MM.1S (cell line): ENCODE measurements at places on chromosomes 3 and 15.

GRCh38 chr3:55198554-55198953, 270.7 kb upstream of the LRTM1 start:
- no peak overlapping the region for H3K27ac ChIP-seq
- H3K27me3 ChIP-seq, result no peaks in the 10 kb centered on the region
- H3K36me3 ChIP-seq, result no peaks in the 10 kb centered on the region

GRCh38 chr3:10609134-10609533, 103.7 kb upstream of the ATP2B2 start:
- DNase-seq, result no peak
- no peaks in the 10 kb centered on the region for H3K36me3 ChIP-seq
- H3K27me3 ChIP-seq, result peaks cover 57% of the 10 kb centered on the region
- H3K4me1 ChIP-seq, result no peaks in the 10 kb centered on the region

- peaks cover 17% of the 10 kb centered on the region for H3K4me1 ChIP-seq
- H3K27me3 ChIP-seq, result no peaks in the 10 kb centered on the region
- no peak for DNase-seq
- no peak overlapping the region for H3K4me3 ChIP-seq
- H3K27ac ChIP-seq, result no peak overlapping the region
Observed at GRCh38 chr3:136730595-136731273, 21.4 kb downstream of the STAG1 start.

GRCh38 chr3:138461246-138461645, 26.8 kb downstream of the ESYT3 start:
- H3K27me3 ChIP-seq, result no peaks in the 10 kb centered on the region
- no peaks in the 10 kb centered on the region for H3K36me3 ChIP-seq
- no peak overlapping the region for H3K27ac ChIP-seq
- DNase-seq, result no peak

GRCh38 chr15:58302832-58303231, 129.0 kb upstream of the LIPC start:
- H3K4me1 ChIP-seq, result peaks cover 37% of the 10 kb centered on the region
- H3K36me3 ChIP-seq, result no peaks in the 10 kb centered on the region

GRCh38 chr15:46636206-46636605, 1001.4 kb downstream of the SQOR start:
- DNase-seq, result no peak
- no peaks in the 10 kb centered on the region for H3K27me3 ChIP-seq
- H3K4me3 ChIP-seq, result no peak overlapping the region
- no peaks in the 10 kb centered on the region for H3K36me3 ChIP-seq
- H3K4me1 ChIP-seq, result no peaks in the 10 kb centered on the region
- no peak overlapping the region for H3K27ac ChIP-seq

DNA sequence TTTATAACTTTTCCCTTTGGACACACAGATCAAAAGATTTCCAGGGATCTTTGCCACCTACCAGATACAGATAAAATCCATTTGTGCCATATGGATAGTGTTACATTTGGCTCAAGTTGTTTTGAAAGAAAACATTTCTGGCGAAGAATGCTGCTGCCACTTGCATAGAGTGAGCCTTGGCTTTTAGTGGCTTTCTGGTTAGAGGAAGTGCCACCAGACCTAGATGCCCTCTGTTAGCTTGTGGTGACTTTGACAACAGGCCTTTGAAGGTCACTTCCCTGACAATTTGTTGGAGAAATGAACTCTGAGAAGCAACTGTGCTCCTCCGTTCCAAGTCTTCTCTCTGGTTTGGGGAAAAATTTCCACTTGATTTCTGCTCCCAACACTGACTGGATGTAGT, 158.0 kb downstream of the CHST2 start:
- H3K27me3 ChIP-seq, result no peaks in the 10 kb centered on the region
- no peak overlapping the region for H3K4me3 ChIP-seq
- DNase-seq, result no peak
- H3K36me3 ChIP-seq, result no peaks in the 10 kb centered on the region
- no peak overlapping the region for H3K27ac ChIP-seq

DNA sequence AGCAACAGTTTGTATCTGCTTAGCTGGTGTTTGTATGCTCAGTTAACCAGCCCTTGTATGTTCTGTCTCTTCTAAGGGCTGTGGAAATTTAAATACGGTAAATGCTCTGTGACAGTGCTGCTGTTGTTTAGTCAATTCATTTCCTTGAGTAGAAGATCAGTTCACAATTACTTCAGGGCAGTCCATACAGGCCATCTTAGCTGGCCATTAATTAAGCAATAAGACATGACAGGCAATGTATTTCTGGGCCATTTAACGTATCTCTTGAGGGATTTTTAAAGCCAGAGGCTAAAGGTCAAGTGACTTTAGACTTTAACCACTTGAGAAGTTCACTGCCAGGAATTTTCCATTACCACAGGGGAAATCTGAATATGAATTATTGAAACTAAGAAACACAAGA, 351.8 kb downstream of the ZIC1 start:
- no peak overlapping the region for H3K4me3 ChIP-seq
- H3K27me3 ChIP-seq, result no peaks in the 10 kb centered on the region
- H3K4me1 ChIP-seq, result no peaks in the 10 kb centered on the region
- H3K27ac ChIP-seq, result no peak overlapping the region
- no peaks in the 10 kb centered on the region for H3K36me3 ChIP-seq
